NCI-H2081 (cell line): ENCODE measurements at places on chromosomes 7 and 10.
A peak's percentile ranks its signal among the peaks of the same experiment; 100 is the strongest.

GRCh38 chr10:76297358-76297757, 865.9 kb downstream of the LRMDA start:
- DNase-seq, result no peak

DNA sequence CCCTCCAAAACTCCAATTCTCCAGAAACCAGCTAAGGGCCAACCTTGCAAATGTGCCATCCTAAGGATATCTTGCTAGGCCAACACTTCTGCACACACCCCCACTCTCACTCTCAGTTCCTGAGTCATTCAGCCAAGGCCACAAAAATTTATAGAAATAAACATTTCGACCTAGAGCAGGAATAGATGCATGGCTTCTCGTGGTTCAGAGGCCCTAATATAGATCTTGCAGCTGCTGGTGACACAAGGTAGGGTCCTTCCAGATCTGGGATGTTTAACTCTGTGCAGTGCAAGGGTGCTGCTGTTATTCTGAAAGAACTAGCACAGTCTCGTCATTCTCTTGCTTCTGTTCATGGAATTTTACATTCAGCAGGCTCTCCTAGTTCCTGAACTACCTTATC, 369.3 kb downstream of the CALN1 start:
- no peak for DNase-seq

GRCh38 chr7:96337519-96337918, 15.6 kb upstream of the SLC25A13 start:
- no peak for DNase-seq

- no peak for DNase-seq
Measured at GRCh38 chr10:32372000-32372875, 25.3 kb upstream of the EPC1 start.

- no peak for DNase-seq
Measured at GRCh38 chr10:34240039-34240438, 575.1 kb downstream of the PARD3 start.

DNA sequence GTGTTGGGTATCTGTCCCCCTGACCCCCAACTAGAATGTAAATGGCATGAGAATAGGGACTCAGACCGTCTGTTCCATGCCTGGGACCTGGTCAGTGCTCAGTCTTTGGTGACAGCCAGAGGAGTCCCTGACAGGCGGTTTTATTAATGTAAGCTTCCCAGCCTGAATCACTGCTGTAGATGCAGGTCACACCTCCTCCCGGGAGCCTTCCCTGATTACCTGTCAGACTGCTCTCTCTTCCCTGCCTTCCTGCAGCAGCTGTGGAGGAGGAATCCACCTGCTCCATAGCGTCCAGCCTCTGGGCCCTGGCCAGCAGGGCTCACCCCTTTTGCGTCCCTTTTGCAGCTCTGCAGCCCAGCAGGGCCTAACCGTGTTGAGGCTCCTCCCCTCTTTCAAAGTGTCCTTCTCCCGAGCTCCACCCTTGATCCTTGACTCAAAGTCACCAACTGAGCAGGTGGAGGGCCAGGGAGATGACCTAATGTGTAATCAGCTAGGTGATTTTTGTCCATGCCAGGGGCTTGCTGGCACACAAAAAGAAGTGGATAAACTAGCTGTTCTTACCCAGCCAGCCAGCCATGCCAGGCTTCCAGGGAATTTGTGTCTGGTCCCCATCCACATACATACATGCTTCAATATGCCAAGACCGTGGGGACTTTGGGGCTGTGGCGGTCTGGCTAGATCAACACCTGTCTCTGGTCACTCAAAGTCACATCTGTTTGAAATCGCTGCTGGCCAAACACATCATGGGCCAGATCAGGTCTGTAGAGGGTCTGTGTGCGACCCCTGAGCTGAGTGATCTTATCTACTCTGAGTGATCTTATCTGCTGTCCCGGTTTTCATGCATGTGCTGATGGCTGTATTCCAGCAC, 195.1 kb downstream of the CCDC3 start:
- DNase-seq, result no peak

GRCh38 chr7:137958470-137959431, 43.1 kb downstream of the CREB3L2 start:
- DNase-seq, result no peak

- no peak for DNase-seq
Measured at GRCh38 chr7:30713392-30713791, 31.1 kb upstream of the CRHR2 start.

- DNase-seq, result no peak
Measured at GRCh38 chr10:120229641-120230040, 227.4 kb upstream of the PLPP4 start.

- peak; percentile 20 for DNase-seq
Measured at GRCh38 chr10:126842836-126843235, 62.4 kb upstream of the DOCK1 start.

- DNase-seq, result no peak
Measured at GRCh38 chr7:47827871-47828270, 120.4 kb downstream of the PKD1L1 start.

DNA sequence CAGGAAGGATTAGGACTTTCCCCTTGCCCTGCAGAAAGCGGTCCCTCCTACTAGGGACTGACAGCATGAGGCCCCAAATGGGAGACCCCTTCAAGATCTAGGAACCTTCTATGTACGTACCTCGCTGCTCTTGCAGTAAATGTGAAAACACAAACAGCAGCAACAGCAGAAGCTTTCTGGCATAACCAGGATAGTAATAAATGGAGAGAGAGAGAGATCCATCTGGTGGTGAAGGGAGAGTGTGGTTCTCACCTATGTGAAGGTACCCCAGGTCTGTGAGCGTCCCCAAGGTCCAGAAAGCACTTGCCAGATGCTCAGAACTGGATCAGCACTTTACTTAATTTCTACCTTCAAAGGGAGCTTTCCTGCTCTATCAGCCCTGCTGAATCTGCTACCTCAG, 592.7 kb downstream of the PARD3 start:
- DNase-seq, result no peak

- DNase-seq, result no peak
Measured at GRCh38 chr7:118232837-118233236, 8.3 kb downstream of the ANKRD7 start.

DNA sequence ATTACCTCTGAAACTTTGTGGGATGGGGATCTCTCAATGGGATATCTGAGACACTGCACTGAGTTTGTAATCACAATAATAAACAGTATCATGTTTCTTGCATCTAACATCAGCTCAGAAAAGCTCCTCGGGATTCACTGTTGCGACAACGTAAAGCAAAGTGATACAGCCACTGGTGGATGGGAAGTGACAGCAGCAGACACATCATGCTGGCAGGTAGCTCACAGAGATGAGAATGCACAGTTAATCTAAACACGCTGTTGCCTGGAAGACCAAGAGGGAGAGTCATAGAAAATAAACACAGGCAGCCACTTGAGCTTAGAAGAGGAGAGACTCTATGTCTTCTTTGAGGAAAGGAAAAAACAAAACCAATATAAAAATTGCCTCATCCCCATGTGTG, 513.8 kb downstream of the MAGI2 start:
- DNase-seq, result no peak

GRCh38 chr7:105389088-105389650, 448 bp upstream of the SRPK2 start:
- DNase-seq, result peak; percentile 74

- no peak for DNase-seq
Measured at GRCh38 chr7:39606352-39606751, 17.0 kb upstream of the RALA start.

DNA sequence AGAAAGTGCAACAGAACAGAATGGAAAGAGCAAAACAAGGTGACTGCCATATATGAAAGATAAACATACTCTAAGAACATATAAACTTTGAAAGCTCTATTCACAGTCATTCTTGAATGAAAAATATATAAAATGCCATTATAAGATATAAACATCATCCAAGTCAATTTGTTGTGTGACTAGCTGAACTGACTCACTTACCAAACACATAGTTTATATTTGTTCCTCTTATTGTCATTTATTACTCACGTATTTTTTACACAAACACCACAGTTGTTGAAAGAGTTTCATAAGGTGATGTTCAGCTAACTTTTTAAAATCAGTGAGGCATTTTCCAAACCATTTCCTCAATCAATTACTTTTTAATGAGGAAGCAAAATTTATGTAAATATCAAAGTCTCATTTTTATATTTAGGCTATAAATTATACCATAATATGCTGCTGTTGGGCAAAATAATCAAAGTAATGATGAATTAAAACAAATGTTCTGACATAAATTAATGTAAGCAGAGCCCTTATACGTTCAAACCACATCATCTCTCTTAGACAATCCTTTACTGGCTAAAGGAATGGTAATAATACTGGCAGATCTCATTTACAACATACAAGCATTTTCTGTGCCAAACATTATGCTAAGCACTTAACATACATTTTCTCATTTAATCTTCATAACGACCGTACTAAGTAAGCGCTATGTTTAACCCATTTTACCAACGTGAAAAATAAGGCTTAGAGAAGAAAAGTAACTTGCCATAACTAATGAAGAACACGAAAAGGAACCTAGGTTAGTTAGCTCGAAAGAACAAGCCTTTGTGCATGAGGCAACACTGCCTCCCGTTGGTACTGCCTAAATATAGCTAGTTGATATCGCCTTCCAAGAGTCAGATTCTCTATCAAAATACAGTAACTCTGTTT, 7.3 kb downstream of the LRRN3 start:
- peak; percentile 53 for DNase-seq

- DNase-seq, result no peak
Measured at GRCh38 chr10:3869036-3869435, 84.0 kb upstream of the KLF6 start.

DNA sequence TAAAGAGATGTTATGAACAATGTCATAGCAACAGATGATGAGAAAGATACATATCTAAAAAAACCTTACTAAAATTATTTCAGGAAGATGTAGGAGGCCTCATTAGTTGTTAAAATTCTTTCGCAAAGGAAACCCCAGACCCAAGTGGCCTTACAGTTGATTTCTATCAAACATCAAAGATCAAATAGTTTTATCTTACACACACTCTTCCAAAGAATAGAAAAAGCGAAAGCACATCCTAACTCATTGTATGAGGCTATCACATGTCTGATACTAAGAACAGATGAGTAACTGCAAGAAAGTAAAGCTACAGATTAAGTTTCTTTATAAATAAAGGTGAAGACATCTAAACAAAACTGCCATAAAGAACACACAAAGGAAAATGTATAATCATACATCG, 82.9 kb upstream of the GDF10 start:
- DNase-seq, result no peak

DNA sequence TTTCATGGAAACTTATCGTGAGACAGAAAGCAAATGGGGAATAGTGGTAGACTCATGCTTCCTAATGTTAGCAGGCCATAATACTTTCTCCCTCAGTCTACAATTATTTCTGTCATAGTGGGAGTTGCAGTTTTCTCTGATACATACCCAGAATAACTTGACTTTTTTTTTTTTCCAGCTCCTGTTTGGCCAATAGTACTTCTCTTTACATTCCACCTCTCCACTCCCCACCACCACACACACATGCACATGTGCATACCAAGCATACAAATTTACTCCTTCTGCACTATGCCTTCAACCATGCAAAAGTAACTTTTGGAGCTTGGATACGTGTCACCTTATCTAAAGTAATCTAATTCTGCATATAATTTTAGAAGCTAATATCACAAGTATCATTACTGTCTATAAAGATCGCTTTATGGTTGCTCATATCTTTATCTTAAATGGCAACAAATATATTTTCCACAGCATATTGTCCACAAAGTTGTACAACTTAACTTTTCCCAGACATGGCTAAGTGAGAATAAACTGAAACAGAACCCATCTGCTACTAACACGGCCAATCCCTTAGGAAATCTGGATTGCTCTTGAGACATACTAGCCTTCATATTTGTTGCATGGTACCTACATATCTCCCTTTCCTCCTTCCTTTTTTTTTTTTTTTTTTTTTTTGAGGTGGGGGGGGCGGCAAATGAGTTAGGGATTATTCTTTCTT, 49.0 kb downstream of the TES start:
- DNase-seq, result no peak

DNA sequence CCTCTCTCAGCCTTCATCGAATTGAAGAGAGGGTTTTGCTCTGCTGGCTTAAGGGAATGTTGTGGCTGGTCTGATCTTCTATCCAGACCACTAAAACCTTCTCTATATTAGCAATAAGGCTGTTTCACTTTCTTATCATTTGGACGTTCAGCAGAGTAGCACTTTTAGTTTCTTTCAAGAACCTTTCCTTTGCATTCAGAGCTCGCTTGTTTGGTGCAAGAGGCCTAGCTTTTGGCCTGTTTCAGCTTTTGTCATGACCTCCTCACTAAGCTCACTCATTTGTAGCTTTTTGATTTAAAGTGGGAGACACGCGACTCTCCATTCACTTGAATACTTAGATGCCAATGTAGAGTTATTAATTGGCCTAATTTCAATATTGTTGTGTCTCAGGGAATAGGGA, 3.9 kb downstream of the MPP7 start:
- DNase-seq, result no peak

- no peak for DNase-seq
Measured at GRCh38 chr7:84025332-84025927, 169.2 kb downstream of the SEMA3A start.

GRCh38 chr7:157432957-157433576, 96.3 kb downstream of the DNAJB6 start:
- peak; percentile 52 for DNase-seq

- DNase-seq, result no peak
Measured at GRCh38 chr7:63077841-63078240, 920.8 kb upstream of the ZNF722 start.

DNA sequence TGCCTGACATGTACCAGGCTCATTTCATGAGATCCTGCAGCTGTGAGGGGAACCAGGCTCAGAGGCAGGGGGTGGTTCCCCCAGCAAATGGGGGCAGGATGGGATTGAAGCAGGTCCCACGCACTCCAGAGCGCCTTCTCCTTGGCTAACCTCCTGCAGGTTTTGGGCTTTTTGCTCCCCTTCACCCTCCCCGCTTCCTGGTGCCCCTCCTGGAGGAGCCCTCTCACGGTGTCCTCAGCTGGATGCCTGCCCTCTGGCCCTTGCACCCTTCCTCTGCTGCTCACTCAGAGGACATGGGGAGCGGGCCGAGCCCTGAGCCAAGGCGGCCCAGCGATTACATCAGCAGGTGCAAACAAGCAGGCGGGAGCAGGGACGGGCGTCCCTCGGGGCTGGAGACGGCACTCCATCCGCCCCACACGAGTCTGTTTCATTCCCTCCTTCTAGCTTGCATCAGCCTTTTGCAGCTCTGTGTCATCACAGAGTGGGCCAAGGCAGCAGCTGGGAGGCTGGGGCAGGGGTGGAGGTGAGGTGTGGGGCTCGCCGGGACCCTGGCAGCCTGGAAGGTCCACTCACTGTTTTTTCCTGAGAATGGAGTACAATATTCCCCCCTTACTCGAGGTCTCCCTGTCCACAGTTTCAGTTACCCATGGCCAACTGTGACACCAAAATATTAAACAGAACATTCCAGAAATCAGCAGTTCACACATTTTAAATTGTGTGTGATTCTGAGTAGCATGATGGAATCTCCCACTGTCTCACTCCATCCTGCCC, 52.7 kb upstream of the SLC29A3 start:
- DNase-seq, result peak; percentile 57

- DNase-seq, result no peak
Measured at GRCh38 chr10:60853107-60853506, 74.8 kb downstream of the CDK1 start.
